ENCODE measurements at places on chromosomes 11 and 22.

DNA sequence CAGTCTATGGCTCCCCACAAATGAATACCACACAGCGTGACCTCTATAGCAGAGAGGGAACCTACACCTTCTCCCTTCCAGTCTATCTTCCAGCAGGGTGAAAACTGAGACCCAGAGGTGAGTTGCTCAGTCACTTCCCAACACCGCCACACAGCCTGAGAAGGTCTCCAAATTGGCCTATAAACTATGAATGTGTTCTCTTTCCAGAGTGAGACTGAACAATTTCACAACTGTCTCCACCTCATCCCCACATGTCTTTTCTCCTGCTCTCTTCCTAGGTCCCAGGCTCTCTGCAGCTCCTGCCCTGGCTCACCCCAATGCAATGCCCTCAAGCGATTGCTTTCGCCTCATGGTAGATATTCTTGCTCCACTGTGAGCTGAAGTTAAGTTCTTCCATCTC, 14.0 kb downstream of the CLMP start:
- no peak for DNase-seq

GRCh38 chr22:26847046-26847445, 189.7 kb downstream of the MIAT start:
- no peak for DNase-seq

- no peak for DNase-seq
Measured at GRCh38 chr11:120401506-120401905, 65.3 kb downstream of the ARHGEF12 start.

DNA sequence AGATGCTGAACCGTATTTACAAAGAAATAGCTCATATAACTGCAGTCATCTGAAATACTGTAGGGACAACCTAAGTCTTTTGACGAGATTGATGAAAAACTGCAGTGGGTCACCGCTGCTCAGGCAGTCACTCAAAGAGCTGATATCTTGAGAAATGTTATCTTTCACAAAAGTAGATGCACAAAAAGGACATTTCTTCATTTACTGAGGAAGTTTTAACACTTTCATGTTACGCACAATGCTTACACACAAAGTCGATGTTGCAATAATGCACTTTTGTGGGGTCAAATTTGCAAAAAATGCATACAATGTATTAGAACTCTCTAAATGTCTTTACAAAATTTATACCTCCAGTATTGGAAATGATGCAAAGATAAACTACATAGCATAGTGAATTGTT, 16.2 kb upstream of the OR10V1 start:
- DNase-seq: no peak

DNA sequence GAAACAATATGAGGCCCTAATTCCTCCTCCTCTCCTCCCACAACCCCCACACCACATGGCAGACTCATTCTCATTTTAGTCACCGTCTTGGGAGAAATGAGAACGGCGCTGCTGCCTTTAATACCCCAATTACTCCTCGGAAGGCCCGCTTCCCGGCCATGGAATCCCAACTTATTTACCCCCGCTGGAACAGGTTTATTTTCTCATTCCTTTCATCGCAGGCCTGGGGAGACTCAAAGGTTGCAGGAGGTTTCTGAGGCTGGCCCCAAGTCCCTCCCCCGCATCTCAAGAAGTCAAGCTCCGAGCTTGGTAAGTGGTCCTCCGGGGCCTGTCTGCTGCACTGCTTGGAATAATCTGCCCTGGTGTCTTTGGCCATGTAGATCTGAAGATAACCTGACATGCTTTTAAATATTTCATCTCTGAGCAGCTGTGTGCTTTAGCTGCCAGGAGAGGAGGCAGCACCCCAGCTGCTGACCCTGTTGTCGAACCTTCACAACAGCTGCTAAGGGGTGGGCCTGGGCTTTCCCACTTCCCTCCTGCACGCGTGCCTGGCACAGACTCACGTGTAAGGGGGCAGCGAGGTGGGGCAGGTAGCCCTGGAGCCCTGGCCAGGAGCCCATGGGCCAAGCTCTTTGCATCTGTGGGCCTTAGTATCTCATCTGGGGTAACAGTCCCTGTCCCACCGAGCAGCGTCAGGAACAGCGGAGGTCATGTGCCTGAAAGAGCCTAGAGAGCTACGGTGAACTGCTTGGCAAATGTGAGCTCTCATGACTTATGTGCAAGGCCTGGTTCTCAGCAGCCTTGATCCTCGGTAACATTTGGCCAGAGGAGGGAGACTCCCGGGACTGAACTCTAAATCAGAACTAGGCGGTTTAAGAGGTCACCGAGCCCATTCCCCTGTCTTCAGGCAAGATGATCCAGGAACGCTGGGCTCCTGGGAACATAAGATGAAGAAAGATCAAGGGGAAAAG, 164.6 kb downstream of the ST3GAL4 start:
- no peak for DNase-seq

DNA sequence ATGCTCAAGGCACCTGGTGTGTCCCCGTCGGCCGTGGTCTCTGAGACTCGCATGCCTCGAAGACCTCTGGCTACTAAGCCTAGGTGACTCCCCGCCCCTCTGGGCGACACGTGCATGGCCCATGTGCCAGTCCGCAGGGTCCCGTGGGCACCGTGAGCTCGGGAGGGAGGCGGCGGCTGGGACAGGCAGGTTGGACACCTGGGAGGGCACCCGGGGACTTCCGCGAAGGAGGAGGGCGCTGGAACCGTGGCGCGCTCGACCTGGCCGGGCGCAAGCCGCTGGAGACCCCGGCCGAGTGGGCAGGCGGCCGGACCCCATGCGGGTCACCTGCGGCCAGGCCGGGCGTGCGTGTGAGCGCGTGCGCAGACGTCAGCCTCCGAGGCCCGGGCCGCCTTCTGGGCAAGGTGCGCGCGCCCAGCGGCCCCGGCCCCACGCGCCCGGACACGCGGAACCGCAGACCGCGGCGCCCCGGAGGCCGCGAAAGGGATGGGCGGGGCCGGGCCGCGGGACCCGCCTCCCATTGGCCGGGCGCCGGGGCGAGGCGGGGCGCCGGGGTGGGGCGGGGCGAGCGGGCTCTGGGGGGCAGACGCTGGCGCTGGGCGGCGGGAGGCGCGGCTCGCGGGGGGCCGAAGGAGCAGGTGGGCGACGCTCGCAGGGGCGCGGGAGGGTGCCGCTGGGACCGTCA, 579 bp upstream of the RASD2 start:
- DNase-seq: peak; percentile 43

DNA sequence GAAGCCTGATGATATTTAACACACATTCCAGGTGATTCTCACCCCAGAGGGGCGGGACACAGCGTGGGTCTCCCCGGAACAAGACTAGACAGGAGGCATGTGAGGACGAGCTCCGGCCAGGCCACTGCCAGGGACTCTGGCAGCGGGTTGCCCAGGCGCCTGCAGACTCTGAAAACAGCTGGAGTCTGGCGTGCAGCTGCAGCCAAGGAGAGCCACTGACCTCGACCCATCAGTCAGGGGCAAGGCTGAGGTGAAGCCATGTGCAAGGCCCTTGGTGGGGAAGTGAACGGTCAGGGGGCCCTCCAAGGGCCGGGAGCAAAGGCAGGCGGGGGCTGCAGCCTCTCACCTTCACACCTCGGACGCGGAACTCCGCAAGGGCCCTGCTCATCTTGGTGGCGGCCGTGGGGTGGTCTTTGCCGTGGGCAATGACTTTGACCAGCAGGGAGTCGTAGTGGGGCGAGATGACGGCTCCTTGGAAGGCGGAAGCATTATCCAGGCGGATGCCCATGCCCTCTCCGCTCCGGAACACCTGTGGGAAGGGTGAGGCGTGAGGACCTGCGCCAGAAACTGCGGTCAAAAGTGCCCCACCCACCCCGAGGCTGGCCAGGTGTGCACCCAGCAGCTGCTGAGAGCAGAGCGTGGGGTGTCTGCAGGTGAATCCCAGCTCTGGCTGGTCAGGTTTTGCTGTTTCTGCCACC, 6.7 kb downstream of the LRFN4 start:
- DNase-seq: no peak

- DNase-seq: no peak
Measured at GRCh38 chr11:126929179-126930061, 71.2 kb downstream of the KIRREL3 start.

DNA sequence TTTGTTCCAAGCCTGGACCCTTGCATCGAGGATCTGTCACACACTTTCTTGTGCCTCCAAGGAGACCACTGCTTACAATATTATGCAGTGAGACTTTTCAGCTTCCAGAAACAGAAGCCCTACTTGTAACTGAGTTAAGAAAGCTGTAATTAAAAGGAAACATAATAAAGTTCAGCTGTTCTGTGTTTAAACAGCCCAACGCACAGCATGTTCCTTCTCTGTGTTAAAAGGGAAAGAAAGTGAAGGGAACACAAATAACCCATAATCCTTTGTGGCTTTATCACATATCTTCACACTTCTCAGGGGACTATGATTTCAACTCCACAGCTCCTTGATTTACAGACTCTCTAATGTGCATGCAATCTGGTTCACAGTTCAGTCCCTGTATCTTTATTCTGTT, 200.3 kb upstream of the MTNR1B start:
- peak; percentile 45 for DNase-seq

DNA sequence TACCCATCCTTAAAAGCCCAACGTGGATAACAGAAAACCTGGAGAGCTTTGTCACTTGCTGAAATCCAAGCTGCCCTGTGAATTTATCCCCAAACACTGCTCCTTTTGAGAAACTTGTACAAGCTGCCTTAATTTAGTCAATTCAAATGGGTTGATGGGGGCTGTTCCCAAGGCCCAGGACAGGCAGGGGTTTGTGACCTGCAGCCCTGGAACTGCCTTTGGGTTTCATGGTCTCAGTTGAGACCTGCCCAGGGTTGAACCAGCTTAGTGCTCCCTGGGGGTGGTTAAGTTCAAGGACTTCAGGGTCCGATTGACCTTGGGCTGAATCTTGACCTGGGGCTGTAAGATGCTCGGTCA, 112.1 kb upstream of the OR4B1 start:
- DNase-seq: no peak
